ENCODE measurements at places on chromosomes 13 and 19.
A peak's percentile ranks its signal among the peaks of the same experiment; 100 is the strongest.

DNA sequence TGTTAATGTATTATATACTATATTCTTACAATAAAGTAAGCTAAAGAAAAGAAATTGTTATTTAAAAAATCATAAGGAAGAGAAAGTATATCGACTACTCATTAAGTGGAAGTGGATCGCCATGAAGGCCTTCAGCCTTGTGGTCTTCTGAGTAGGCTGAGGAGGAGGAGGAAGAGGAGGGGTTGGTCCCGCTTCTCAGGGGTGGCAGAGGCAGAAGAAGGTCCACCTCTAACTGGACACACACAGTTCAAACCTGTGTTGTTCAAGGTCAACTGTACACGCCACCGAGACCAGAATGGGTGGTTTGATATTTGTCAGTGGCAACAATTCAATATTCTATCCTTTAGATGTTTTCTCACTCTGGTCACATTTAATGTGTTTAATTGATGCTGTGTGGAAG lies 67.2 kb downstream of the ALOX5AP start:
- DNase-seq, result no peak

GRCh38 chr19:50252111-50252886 lies 48.9 kb downstream of the MYH14 start:
- DNase-seq, result no peak

DNA sequence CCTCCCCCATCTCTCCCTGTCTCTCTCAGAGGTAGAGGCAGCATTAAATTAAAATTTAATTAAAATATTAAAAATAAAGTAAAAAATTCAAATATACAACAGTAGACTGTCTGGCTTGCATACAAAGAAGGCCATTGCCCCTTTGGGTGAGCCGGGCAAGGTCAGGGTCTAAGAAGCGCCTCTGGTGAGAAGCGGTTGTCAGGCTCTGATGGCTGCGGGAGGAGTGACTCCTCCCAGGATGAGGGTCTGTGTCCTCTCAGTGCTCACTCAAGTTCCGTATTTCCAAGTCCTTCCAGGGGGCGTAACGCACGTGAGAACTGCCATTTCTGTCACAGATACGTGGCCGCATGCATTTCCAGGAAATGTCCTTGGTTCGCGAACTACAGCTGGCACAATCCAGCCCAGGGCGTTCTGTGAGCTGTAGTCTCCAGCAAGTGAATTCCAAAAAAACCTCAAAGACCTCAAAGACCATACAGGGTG lies 737 bp upstream of the ZNF181 start:
- DNase-seq, result no peak

GRCh38 chr13:35256459-35257148 lies 219.9 kb downstream of the MAB21L1 start:
- no peak for DNase-seq

DNA sequence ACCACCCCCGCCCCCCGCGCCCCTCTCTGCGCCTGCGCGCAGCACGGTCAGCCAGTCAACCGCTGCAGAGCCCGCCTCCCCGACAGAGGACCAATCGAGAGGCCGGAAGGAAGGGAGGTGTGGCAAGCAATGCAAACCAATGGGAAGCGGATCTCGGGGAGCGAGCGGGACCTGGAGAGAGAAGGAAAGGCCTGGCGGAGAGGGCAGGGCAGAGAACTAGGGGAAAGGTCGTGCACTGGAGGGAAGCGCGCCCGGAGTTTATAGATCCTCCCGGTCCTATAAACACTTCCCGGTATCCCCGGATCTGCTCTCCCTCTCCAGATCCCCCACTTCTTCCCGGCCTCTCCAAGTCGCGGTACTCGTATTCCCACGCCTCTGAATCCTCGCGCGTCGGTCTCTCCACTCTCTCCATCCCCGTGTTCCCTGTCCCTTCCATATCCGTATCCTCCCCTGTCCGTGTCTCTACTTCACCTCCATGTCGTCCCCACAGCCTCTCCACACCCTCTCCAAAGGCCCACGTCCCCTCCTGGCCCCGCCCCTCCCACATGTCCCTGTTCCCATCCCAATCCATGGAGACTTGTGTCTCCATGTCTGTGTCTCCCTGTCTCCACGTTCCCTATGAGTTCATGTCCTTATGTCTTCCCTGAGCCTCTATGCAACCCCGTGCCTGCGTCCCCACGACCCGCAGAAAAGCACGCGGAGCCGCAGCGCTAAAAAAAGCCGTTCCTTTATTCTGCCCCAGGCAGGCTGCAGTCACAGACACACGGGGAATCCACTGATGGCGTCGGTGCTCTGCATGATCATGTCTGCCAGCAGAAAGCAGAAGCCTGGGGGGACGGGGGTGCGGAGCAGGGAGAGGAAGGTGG lies 434 bp upstream of the ETFB start:
- peak; percentile 97 for DNase-seq

- no peak for DNase-seq
Observed at GRCh38 chr19:58355908-58356765, 2.8 kb upstream of the A1BG start.

- no peak for DNase-seq
Observed at GRCh38 chr19:51025401-51025800, 1.0 kb downstream of the KLK11 start.

GRCh38 chr13:100234006-100234405 lies 145.1 kb downstream of the PCCA start:
- no peak for DNase-seq

GRCh38 chr19:55956431-55956830 lies 8.8 kb downstream of the NLRP8 start:
- DNase-seq, result no peak

GRCh38 chr19:17078036-17078919 lies 2.7 kb downstream of the MYO9B start:
- DNase-seq, result no peak

- no peak for DNase-seq
Observed at GRCh38 chr13:81199956-81200355, 859.0 kb upstream of the SPRY2 start.

DNA sequence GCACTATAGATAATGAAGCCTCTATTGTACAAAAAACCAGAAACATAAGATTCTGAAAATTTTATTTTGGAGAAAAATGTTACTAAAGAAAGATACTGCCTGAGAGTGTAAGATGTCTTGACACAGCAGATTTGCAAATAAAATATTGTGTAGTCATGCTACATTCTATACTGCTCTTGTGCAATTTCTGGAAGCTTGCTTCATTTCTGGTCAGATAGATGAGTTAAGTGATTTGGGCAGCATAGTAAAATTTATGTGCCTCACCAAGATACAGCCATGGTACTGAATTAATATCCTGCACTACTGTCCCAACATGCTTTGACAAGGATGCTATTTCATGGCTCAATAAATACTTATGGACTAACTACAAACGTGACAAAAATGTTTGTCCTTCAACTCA lies 55.1 kb upstream of the STARD13 start:
- DNase-seq, result no peak
